ENCODE measurements at places on chromosomes 3 and 15. TPM values are rescaled to one million over a fixed set of nuclear protein-coding genes. Genes with fewer than 3 reads are reported as not detected.

DNA sequence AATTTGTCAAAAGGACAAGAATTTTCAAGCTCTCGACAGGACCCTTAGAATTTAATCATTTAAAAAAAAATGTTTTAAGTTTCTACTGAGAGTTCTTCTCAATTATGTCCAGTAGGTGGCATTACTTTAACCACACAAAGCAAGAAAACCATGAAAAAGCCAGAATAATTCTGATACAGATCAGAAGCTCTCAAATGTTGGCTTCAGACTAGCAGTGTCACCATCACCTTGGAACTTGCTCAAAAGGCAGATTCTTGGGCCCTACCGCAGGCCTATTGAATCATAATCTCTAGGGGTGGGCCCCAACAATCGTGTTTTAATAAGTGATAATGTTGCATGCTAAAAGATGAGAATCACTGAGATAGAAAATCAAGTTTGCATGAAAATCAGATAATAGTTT is 99.5 kb upstream of the KCNMB2 start:
- DNase-seq: peak; percentile 61

Gene CADPS
- 0.84 TPM for total RNA-seq

Gene ROBO1
- 19.0 TPM for total RNA-seq

GRCh38 chr3:42213417-42213816 is 52.6 kb downstream of the CCK start:
- no peak for DNase-seq

- peak; percentile 49 for DNase-seq
These were observed 144.1 kb downstream of the VPS13C start for GRCh38 chr15:61916104-61916503.

DNA sequence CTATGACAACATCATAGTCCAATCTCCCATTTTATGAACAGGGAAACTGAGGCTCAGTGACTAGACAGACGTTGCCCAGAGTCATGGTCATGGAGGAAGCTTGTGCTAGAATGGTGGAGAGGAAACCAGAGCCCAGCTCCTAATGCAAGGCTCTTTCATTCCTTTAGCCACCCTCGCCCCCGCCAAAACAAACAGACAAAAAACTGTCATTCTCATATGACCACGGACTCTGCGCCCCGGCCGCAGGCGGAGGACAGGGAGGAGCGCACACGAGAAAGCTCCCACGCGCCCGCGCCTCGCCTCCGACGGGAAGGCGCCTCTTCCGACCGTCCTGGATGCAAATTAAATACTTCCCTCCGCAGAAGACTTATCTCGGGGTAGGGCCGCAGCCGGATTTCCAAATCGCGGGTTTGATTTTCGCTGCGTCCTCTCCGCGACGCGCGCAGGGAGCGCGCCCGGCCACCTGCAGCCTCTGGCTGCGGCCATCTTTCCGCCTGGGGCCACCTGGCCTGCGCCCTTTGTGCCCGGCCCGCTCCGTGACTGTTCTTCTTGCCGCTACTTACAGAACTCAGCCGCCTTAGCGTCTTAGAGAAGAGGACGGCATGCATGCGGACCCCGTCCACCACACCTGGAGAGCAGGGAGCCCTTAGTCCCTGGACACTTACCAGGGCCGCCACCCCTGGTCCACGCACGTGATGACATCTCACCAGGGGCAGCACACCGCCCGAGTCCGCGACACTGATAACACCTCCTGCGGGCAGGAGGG is 670 bp upstream of the ATP13A3 start:
- peak; percentile 46 for DNase-seq

Gene DUOXA1
- not detected for total RNA-seq

Gene TRIM42
- not detected for total RNA-seq

DNA sequence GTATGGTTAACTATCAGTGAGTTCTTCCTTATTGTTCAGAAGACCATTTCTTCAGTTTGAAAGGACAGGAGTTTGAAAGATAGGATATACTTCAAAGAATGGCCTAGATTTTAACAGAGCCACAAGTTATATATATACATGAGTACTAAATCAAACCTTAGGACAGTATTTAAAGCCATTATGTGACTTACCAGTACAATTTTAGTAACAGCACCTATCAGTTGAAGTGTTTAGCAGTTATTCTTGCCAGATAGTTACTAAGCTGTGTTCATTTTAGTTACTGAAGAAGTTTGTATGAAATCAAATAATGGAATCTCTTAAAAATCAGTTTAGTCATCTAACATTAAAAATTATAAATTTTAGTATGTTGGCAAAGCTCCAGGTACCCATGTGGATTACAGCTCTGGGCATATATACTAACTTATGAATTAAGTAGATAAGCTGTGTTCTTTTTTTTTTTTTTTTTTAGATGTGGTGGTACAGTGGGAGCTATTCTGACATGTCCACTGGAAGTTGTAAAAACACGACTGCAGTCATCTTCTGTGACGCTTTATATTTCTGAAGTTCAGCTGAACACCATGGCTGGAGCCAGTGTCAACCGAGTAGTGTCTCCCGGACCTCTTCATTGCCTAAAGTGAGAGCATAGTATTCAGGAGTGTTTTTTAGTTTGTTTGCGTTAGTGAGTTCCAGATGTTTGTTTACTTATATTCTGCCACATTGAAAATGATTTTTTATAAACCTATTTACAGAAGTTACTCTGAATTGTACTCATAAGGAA is 14.6 kb downstream of the SLC25A36 start:
- no peak for DNase-seq

Gene MBNL1
- 201 TPM for total RNA-seq

DNA sequence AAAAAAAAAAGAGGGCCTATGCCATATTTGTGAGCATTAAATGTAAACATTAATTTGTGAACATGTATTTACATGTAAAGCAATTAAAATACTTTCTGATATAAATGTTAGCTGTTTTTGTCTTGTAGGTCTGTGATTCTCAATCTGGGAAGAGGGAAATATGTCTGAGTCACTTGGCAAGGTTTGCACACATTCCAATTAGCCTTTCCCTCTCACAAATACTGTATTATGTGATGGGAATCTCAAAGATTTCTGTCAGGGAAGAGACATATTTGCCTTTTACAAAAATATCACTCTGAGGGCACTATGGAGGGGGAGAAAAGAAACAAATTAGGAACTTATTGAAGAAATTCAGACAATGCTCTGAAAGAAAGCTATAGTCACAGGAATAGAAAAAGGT is 483.6 kb downstream of the GBE1 start:
- peak; percentile 25 for DNase-seq

- DNase-seq: peak; percentile 96
These were observed 236.8 kb downstream of the OPA1 start for GRCh38 chr3:193829781-193830180.

GRCh38 chr3:20307383-20307782 is 121.4 kb upstream of the SGO1 start:
- DNase-seq: no peak

DNA sequence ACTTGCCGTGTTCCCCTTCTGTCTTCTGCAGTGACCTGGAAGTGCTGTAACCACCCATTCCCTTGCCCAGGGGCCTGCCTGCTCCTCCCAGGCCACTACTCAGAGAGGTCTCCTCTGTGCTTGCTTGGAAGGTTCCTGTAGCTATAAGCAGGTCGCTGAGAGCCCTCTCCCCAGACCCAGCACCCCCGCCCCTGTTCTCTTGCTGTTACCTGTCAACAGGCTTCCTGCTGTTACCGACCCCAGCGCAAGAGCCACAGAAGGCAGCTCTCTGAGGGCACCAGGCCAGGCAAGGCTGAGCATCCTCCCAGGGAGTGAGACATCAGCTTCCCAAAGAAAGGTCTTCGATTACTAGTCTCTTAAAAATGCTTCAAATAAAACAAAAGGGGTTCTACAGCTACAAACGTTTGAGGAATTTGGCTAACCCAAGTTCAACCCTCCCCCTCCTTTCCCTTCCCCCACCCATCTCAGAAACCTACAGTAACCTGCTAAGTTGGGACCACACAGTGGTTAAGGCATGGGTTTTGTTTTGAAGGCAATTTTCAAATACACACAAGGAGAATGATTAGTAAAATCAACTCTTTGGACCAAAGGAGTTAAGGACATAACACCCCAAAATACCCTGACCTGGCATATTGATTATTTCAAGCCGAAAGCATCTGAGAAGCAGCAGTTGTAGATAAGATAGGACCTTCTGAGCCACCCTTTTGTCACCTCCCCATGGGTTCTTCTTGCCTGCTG is 74.9 kb upstream of the MFGE8 start:
- peak; percentile 37 for DNase-seq

GRCh38 chr15:49115062-49115461 is 40.3 kb downstream of the COPS2 start:
- DNase-seq: no peak

DNA sequence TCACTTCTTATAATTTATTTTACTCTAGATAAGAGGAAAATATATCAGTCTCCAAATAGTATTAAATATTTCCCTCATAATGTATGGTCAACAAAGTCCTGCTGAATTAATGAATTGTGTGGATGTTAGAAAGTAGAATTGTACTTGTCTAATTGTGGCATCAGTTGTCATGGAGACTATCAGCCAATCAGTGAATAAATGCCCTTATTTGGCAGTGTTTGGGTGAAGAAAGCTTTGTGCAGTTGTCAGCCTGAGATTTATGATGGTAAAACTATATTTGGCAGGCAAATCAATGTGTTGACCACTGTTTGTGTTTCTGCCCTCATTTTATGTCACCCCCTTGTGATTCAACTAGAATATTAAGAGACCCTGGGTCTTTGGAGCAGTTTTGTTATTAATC is 293.6 kb upstream of the MDFIC2 start:
- DNase-seq: peak; percentile 3
